ENCODE measurements at places on chromosomes 3 and 15.

DNA sequence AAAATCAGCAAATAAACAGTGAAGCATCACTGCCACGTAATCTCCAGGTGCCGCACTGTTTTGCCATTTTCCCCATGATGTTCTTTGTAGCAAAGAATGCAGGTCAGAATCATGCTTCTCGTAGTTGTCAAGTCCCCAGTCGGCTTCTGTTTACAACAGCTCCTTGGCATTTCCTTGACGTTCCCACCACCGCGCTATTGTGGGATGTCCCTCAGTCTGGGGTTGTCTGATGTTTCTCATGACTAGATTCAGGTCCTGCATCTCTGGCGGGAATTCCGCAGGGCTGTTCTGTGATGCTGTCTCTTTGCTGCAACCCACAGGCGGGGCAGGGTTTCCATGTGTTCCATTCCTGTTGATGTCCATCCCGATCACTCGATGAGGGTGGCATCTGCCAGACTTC lies 117.9 kb upstream of the SMAD3 start:
- DNase-seq, result no peak

DNA sequence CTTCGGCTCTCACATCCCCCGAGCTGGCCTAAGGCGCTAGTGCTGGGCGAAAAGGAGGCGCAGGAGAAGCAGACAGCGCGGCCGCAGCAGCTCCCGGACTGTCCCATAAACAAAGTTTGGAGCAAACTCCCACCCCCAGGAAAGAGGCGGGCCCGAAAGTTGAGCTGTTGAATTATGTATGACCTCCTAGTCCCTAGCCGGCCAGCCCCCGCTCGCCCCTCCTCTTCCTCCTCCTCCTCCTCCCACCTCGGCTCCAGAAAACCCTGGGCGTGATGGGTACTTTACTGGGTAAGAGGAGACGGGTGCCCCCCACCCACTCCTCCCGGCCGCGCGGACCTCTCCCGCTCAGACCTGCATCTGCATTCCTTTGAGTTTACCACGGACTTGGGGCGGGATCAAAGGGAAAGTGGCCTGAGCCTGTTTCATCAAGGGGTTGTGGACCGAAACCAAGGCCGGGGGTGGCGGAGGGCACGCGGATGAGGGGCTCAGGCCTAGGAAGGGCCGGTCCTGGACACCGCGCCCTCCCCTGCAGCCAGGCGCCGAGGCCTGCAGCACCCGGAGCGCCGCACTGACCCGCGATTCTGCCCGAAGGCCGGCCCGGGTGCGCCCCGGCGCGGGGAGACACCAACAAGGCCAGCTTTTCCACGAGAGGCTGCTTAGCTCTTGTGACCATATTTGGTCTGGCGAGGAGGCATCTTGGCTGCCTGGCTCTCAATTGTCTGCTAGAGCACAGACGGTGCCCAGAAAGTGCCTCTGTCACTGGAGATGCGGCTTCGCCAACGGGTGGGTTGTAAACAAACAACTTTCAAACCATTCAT lies at the start of gene WWTR1:
TSS of gene WWTR1 (minus strand) at position 100 of the 818 bp plus-strand sequence. CDS start 719 bp downstream, outside the sequence.
- peak; percentile 97 for DNase-seq

- no peak for DNase-seq
Observed at GRCh38 chr3:20682573-20682972, 496.6 kb upstream of the SGO1 start.

DNA sequence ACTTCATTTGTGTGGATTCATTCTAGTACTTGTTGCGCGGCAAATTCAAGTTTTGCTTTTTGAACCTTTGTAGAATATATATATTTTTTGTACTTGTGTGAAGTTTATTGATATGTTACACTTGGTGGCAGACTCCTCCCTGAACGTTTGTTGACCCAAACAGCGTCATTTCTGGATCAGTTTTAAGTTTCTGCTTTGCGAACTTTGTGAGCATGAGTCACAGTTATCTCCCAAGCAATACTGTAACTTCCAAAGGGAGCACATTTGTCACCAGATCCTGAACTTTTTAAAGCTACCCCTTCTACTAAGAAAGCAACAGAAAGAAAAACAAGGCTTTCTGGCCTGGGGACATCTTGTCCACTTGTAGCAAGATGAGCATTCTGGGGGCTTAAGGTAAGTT lies 74.8 kb upstream of the CACNA2D3 start:
- DNase-seq, result no peak

DNA sequence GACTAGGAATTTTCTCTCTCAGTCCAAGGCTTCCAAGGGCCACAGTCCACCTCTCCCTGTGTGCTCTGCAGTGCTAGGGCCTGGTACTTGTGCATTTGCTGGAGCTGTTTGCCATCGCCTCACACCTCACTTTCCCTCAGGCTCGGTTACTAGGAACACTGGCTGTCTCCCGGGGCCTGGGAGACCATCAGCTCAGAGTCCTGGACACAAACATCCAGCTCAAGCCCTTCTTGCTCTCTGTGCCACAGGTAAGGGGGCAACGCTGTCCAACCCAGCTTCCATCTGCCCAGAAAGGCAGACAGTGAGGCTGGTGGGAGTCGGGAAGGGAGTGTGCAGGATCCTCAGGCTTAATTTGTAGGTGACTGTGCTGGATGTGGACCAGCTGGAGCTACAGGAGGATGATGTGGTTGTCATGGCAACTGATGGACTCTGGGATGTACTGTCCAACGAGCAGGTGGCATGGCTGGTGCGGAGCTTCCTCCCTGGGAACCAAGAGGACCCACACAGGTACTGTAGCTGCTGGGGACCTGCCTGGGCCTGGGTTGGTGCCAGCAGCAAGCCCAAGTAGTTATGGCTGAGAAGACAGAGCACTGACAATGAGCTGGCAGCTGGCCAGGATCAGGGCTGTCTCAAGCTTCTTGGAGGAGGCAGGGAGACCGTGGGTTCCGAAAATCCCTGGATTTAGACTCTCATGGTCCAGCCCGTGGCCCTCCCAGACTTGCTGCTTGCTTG lies 3.4 kb downstream of the PPM1M start:
- DNase-seq, result no peak

GRCh38 chr3:151145713-151146070 lies 57.3 kb downstream of the GPR171 start:
- DNase-seq, result no peak

DNA sequence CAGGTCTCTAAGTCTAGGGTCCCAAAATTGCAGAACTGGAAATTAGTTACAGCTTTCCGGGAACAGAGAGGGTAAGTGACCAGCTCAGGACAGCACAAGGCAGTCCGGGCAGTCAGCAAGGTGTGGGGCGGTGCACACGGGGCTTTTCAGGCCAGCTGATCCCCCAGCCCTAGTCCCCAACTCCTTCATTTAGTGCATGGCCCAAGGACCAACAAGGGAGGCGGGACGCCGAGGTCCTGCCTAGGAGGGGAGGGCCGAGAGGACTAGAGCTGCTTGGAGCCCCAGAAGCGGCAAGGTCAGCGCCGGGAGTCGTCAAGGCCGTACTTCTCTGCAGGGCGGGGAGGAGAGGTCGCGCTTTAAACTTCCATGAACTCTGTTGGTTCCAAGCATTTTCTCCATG lies 2.0 kb upstream of the PDE8A start:
- DNase-seq, result no peak

DNA sequence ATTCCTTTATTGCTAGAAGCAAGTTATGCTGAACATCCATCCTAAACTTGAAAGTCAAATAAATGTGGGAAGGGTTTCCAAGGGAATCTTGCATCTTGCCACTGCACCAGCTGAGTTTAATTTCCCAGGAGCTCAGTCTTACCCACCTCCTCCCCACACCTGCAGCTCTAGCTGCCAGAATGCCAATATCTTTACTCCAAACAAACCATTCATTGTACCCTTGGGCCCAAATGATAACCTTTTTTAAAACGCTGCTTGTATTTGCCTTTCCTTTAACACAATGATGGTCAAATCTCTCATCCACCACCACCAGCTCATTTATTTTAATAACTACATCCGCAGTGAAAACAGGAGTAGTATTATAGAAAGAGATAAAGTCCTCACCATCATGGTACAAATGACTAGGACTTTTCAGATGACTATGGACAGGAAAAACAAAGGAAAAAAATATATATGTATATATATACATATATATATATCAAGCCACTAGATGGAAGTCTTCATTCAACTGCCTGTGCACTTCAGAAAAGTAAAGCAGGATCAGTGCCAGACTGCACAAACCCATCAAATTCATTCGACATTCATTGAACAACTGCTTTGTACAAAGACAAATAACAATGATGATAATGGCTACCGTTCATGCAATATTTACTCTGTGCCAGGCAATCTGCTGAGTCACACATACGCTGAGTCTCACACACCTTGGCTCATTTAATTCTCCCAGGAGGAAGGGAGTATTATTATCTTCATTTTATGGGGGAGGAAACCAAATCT lies 44.0 kb downstream of the BFSP2 start:
- DNase-seq, result no peak

- DNase-seq, result no peak
Observed at GRCh38 chr3:105139881-105140560, 226.7 kb upstream of the ALCAM start.

DNA sequence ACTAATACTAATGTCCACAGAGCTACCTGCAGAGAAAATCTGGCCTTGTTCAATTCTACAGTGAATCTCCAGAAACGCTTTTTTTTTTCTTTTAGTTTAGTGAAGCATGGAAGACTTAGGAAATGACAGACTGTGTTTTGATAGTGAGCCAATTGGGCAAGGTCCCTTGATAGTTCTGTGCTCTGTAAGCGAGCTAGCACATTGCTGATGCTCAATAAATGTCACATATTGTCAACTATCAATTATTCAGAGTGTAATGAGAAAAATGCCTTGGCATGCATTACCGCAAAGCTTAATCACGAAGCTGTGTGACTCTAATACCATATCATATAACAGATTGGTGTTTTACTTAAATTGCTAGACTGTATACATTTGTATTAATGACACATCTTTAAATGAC lies 5.2 kb upstream of the C3orf85 start:
- DNase-seq, result no peak

DNA sequence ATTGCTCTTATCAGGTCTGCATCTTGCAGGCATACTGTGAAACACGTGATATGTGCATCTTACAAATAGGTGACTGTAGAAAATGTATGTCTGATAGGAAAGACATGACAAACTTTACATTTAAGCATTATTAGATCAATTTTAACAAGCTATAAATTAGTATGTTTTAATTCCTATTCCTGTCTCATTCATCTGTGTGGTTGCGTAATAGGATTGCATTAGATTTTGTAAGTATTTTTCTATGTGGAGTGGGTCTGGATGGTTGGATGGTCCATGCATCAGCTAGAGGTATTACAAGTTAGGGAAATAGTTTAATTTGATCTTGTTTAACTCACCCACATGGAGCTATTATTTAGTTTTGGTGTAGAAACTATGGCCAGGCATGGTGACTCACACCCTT lies 18.8 kb downstream of the ASTE1 start:
- no peak for DNase-seq

DNA sequence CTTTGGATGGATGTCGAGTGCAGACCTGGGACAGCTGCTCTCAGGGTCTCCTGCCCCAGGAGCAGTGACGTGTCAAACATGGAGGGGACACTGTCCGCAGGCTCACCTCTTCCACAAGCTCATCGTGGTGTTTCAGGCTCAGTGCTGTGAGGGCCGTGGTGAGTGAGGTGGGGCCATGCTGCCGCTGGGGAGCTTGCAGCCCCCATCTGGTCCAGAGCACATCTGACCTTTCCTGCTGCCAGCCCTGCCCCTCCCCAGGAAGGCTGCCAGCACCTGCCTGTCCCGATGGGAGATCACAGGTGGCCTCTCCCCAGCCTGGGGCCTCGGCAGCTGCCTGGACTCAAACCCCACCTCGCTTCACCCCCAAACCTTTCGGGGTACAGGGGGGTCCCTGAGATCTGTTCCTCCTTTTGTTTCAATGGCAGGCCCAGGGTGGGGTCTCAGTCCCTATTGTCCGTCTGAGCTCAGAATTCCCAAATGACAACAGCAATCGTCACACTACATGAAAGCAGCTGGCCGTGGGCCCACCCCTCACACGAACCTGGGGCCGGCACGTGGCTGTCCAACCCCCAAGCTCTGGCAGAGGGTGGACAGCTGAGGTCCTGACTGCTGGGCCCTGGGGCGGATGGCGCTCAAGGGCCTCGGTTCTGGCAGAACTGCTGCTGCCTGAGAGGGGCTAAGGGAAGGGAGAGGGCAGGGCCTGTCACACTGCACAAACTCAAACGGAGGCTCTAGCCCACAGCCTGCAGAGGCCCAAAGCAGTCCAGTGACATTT lies 65.0 kb upstream of the RPL32 start:
- DNase-seq, result no peak

DNA sequence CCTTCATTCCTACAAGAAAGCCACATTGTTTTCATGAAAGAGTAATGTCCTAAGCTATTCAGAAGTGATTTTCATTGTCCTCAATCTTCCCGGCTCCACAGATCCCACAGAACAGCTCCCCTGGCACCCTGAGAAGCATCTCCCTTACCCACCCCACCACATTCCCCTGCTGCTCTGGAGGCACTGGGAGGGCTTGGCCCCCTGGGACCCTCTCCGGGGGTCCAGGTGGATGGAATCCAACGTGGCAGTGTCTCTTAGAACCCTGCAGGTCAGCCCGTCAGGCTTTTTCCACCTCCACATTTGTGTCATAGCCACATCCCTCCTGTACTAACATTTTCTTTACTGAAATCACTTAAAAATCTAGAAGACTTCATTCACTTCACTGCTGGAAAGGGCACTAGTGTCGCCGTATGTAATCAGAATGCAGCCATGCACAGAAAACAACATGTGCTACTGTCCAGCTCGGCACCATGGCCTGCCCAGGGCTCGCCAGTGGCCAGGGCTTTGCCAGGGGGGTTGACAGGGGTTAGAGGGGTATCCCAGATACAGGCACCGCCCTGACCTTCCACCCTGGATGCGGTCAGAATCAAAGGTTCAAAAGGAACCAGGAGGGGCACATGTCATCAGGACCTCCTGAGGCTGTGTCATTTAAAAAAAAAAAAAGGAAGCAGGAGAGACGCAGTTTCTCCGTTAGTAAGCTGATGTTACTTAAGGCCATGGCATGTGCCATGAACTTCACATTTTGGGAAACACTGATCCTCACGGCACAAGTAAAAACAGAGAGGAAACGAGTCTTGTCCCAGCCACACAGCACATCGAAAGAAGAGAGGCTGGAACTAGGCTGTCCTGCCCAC lies 106.3 kb downstream of the LSM3 start:
- DNase-seq, result no peak

DNA sequence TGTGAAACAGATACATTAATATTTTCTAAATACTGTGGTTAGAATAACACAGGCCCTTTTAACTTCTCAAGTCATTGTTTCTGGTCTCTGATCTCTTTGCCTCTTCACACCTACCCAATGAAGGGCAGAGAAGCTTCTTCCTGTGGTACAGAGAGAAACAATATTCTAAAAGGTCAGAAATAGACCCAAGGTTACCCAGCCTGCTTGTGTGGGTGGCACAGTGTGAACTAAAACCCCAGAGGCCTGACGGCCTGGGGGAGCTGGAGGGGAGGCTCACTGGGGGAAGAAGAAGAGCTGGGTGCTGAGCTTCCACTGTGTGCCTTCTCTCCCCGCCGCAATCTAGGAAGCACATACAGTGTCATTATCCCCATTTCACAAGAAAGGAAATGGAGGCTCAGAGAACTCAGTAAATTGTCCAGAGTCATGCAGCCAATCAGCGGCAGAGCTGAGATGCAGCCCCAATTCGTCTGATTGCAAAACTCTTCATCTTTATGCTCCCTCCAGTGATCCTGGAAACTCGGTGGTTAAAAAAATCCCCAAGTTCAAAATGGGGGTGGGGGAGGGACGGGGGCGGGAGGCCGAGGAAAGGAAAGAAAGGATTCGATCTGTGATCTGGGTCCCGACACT lies 64.1 kb upstream of the HEG1 start:
- DNase-seq, result no peak
